ENCODE measurements at places on chromosomes 7 and 10.

DNA sequence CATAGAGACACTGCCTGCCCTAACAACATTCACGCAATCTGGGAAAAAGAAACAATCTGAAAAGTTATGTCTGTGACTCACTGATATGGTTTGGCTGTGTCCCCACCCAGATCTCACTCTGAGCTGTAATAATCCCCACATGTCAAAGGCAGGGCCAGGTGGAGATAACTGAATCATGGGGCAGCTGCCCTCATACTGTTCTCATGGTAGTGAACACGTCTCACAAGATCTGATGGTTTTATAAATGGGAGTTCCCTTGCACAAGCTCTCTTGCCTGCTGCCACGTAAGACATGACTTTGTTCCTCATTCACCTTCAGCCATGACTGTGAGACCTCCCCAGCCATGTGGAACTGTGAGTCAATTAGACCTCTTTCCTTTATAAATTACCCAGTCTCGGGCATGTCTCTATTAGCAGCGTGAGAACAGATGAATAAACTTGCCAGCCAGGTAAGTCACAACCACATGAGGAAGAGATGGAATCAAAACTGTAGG, 341.5 kb upstream of the AOAH start:
- no peak for DNase-seq

- DNase-seq: no peak
These were observed 7.9 kb downstream of the NUDT13 start for GRCh38 chr10:73117976-73118743.

DNA sequence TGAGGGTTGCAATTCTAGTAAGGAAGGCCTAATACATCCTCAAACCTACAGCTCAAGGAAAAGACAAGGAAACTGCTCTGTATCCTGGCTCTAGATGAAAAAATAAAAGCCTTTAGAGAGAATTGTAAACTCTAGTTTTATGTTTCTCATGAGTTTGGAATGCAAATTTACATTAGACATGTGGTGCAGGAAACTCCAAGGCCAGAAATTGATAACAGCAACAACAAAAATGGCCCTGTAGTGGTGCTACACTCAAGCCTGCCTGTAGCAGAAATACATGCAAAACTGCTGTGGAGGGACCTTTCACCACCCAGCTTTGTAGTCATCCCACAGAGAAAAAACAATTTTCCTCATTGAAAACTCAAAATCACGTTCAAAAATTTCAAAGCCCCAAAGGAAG, 546.7 kb upstream of the LRRN3 start:
- DNase-seq: no peak

DNA sequence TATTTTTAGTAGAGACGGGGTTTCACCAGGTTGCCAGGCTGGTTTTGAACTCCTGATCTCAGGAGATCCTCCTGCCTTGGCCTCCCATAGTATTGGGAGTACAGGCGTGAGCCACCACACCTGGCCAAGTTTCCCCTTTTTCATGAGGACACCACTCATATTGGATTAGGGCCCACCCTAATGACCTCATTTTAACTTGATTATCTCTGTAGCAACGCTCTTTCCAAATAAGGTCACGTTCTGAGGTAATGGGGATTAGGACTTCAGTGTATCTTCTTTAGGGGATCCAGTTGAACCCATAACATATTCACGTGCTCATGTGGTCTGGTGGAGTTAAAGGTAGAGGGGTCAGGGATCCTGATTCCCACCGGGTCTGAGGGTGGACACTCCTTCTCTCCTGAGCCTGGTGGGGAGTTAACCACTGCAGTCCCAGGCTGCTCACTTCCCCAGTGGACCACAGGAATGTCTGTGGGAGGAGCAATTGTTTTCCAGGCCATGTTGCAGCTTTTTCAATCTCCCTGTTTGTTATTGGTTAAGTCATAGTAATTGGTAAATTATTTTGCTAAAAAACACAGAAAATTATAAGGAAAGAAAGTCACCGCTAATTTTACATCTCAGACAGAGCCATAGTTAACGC, 130.5 kb downstream of the GRK5 start:
- no peak for DNase-seq

DNA sequence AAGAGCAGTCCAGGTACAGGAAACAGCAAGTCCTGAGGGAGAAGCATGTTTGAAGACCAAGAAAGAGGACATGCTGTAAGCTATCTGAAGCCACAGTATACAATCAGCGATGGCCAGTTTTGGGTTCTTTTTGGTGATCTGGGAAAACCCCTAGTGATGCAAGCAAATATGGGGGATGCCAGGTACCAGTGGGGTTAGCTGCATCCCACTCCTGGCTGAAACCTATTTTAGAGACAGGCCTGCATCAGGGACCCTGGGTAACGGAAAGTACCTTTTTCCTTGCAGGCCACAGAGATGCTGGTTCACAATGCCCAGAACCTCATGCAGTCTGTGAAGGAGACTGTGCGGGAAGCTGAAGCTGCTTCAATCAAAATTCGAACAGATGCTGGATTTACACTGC, 32.9 kb downstream of the AP3M1 start:
- DNase-seq: no peak

DNA sequence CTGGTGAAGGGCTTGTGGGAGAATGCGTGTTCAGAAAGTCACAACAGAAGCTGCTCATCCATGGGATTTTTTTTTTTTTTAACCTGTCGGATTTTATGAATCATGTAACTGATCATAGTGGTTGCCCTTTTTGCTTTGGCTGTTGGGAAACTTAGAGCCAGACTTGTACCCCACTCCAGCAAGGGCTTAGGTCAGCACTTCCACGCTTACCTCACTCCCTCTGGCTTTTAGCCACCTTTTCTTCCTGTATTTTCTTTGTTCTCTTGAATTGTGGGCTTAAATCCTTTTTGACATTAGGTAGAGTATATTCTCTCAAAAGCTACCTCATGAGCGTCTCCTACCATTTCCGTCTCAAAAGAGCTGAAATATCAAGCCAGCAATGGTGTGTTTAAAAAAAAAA, 113.6 kb upstream of the BTBD16 start:
- no peak for DNase-seq

Data from activated CD4-positive, CD25-positive, alpha-beta regulatory T cell treated with anti-CD3 and anti-CD28 coated beads, Interleukin-2, amount 50 U/mL, for 72 hours (primary cell).